ENCODE measurements at places on chromosomes 7 and 10. TPM values are rescaled to one million over a fixed set of nuclear protein-coding genes. Genes with fewer than 3 reads are reported as not detected.
A peak's percentile ranks its signal among the peaks of the same experiment; 100 is the strongest.

The PRR15 gene
- total RNA-seq, result 0.54 TPM

The HTRA1 gene
- 37.1 TPM for total RNA-seq

The CLRN3 gene
- not detected for total RNA-seq

- DNase-seq, result no peak
These were observed 143.2 kb downstream of the PRKG1 start for GRCh38 chr10:51217505-51217904.

DNA sequence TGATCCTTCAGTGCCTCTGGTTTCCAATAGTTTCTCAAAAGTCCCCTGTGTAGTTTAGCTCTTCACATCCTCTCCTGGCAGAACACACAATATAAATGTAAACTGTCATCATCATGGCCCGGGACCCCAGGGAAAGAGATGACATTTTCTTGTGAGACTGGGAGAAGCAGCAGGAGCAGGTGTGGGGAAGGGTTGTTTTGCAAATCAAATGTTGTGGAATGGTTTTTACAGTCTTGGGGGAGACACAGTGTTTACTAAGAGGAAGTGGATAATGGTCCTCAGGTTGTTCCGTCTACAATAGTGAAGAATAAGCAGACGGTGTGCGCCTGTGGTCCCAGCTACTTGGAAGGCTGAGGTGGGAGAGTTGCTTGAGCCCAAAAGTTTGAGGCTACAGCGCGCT lies 159.1 kb downstream of the SEC23IP start:
- no peak for DNase-seq

GRCh38 chr7:152341039-152341913 lies 94.5 kb downstream of the KMT2C start:
- DNase-seq, result peak; percentile 68

- DNase-seq, result no peak
These were observed 496.2 kb upstream of the SEMA3D start for GRCh38 chr7:85682833-85683620.

DNA sequence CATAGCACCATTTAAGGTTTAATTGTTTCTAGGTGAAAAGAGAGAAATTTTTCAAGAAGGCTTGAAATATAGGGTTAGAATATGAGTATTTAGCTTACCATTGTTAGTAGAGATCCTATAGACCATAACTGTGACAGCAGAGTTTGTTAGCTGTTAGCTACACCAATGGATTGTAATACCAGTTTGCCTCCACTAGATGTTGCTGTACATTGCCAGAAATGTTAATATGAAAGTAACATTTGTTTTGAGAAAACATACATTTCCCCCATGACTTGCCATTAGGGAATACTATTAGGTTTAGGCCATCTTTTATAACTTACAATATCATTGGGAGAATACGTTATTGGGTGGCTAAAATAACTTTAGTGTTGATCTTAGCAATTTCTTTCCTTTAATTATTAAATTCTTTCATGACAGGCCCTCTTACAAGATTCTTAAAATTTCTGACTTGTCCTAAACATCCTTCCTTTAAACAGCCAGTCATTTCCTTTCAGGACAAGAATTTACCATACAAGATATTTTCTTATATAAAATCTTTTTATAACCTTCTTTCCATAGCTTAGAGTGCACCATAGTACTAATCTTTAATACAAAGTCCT lies 39.5 kb downstream of the ZNF117 start:
- no peak for DNase-seq

- no peak for DNase-seq
These were observed 2.6 kb downstream of the IMPDH1 start for GRCh38 chr7:128407233-128407589.

GRCh38 chr7:148624735-148625134 lies 34.2 kb downstream of the C7orf33 start:
- no peak for DNase-seq

- no peak for DNase-seq
These were observed 346.6 kb upstream of the KLF6 start for GRCh38 chr10:4131407-4132215.

DNA sequence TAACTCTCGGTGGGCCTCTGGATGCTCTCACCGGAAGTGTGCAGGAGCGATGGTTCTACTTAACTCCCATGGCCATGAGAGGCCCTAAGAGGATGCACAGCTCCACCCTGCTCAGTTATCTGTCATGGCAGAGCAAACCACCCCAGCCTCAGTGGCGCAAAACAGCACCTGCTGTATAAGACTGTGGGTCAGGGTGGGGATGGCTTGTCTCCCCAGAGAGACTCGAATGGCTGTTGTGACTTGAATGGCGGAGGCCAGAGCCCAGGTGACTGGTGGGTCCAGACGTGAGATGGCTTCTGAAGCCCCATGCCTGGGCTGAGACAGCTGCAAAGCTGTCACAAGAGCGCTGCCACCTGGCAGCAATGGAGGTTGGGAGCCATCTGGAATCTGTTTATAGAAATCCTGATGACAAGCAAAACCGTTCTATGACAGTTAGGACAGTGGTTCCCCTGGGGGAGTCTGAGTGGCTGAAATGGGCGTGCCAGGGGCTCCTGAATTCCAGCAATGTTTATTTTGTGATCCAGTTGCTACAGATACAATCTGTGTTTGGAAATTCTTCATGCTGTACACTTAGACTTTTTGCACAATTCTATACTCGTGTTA lies 490.5 kb downstream of the TCERG1L start:
- no peak for DNase-seq

GRCh38 chr10:110370006-110370405 lies 65.3 kb upstream of the SMNDC1 start:
- no peak for DNase-seq
